ENCODE measurements at places on chromosomes 5 and 9.

- peak; percentile 96 for DNase-seq
Measured at GRCh38 chr5:59745415-59745863, 148.1 kb downstream of the PDE4D start.

DNA sequence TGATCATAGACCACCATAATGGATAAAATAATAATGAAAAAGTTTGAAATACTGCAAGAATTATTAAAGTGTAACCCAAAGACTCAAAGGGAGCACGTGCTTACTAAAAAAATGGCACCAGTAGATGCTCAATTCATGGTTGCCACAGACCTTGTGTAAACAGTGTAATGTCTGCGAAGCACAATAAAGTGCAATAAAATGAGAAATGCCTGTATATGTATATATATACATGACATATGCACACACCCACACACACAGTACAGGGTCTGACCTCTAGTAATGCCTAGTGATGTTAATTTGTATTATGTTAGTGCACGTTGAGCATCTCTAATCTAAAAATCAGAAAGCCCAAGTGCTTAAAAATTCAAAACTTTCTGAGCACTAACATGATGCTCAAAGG, 52.3 kb downstream of the FBXO38 start:
- DNase-seq = no peak

GRCh38 chr5:107781451-107781850, 110.7 kb upstream of the EFNA5 start:
- no peak for DNase-seq

DNA sequence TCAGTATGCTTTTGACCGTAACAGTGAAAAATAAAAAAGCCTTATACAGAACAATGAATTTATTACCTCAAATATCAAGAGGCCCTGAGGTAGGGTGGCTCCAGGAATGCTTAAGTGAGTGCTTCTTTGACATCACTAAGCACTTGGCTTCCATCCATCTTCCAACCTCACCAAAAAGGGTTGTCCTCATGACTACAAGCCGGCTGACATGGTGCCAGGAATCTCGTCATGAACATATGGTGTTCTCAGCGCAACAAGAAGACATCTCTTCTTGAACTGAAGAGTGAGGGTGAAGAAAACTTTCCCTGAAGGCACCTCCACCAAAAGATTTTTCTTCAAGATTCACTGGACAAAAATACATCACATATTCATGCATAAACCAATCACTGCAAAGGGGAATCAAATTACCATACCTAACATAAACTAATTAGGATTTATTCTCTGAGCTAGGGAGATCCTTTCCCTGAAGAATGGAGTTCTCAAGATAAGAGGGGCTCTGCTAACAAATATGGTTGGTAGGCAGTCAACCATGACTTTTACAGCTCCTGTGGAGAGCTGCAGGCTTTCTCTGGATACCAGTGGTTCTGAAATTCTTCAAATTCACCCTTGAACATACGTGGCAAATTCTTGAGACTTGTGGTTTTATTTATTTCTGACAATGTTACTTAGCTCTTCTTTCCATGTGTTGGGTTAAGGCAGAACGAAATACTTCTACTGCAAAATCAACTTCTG, 49.5 kb downstream of the AGXT2 start:
- DNase-seq = peak; percentile 35

All from fibroblast of villous mesenchyme (primary cell).